ENCODE measurements at places on chromosomes 11 and 22. TPM values are rescaled to one million over a fixed set of nuclear protein-coding genes. Genes with fewer than 3 reads are reported as not detected.

- no peak for DNase-seq
Observed at GRCh38 chr11:68436985-68437926, 23.3 kb upstream of the PPP6R3 start.

The CABP4 gene
- 5.3 TPM for total RNA-seq

GRCh38 chr11:45736424-45736823 lies 68.5 kb upstream of the SLC35C1 start:
- DNase-seq, result no peak

GRCh38 chr11:129056916-129057315 lies 114.2 kb upstream of the TP53AIP1 start:
- no peak for DNase-seq

- DNase-seq, result no peak
Observed at GRCh38 chr11:102576350-102576749, 45.8 kb upstream of the MMP7 start.

All from lung (tissue), 17 donors.